ENCODE measurements at places on chromosomes 12 and 14. TPM values are rescaled to one million over a fixed set of nuclear protein-coding genes. Genes with fewer than 3 reads are reported as not detected.

The LMO3 gene
- polyA plus RNA-seq, result 1.7 TPM

The PARP11 gene
- 1.6 TPM for polyA plus RNA-seq

The CFL2 gene
- 14.4 TPM for polyA plus RNA-seq

The NR1H4 gene
- 0.08 TPM for polyA plus RNA-seq

The IFT81 gene
- polyA plus RNA-seq, result 3.5 TPM

The KRT73 gene
- polyA plus RNA-seq, result not detected

The LRRC9 gene
- polyA plus RNA-seq, result under 0.01 TPM

The CMKLR1 gene
- 0.24 TPM for polyA plus RNA-seq

The RHOJ gene
- 2.5 TPM for polyA plus RNA-seq

The SIVA1 gene
- polyA plus RNA-seq, result 159 TPM

The PLBD1 gene
- polyA plus RNA-seq, result 43.5 TPM

The HIF1A gene
- polyA plus RNA-seq, result 47.5 TPM

The ZNF384 gene
- polyA plus RNA-seq, result 22.2 TPM

The CD69 gene
- polyA plus RNA-seq, result 1.8 TPM

The RNASE4 gene
- polyA plus RNA-seq, result 4.4 TPM

The REP15 gene
- polyA plus RNA-seq, result 0.49 TPM

The PRPH gene
- polyA plus RNA-seq, result 0.28 TPM

The SCN8A gene
- 0.14 TPM for polyA plus RNA-seq
